ENCODE measurements at places on chromosomes 11 and 22.

DNA sequence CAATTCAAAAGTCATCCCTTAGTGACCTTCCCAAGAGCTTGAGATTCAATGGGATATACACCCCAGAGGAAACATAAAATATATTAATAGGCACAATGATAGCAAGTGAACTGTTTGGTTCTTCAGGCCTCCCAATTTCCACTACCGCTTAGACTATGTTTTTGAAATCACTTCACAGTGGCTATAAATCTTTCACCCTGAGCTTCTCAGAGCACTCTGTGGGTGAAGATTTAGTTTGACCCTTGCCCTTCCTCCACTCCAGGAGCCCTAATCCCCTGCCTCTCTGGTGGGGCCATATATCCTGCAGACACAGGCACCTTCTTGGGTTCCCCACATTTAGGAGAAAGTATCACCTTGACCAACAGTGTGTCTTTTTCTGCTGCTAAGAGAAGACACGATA is 186.9 kb upstream of the PITPNB start:
- no peak for DNase-seq

DNA sequence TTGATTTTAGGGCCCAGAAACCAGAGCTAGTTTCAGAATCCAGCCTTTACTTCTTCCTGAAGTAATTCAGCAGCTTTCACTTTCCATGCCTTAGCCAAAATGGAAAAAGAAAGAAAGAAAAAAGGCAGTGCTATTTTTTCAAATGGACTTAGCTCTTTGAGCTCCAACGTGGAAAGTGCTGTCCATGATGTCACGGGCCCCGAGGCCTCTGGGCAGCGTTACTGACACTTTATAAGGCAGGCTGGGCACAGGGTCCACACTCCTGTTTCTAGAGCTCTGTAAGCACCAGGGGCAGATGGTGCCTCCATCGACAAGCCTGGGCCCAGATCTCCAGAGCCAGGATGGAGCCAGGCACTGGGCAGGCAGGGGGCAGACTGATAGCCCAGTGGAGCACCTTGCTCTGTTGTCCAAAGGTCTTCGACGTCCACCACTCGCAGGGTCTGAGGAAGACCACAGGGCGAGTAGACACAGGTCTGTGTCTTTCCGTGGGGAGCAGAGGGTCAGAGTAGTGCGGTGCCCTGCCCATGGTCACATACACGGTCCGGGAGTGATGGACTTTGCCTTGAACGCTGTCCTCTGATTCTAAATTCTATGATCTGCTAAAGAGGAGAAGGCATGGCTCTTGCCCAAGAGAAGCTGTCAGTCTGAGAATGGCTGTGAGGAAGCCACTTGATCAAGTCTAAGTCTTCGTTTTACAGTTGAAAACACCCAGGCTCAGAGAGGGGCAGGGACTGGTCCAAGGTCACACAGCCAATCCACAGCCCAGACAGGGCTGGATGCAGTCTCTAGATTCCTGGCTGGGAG is 22.0 kb upstream of the WNT11 start:
- DNase-seq, result no peak

- DNase-seq, result no peak
Observed at GRCh38 chr11:69174841-69175240, 19.1 kb downstream of the SMIM38 start.

DNA sequence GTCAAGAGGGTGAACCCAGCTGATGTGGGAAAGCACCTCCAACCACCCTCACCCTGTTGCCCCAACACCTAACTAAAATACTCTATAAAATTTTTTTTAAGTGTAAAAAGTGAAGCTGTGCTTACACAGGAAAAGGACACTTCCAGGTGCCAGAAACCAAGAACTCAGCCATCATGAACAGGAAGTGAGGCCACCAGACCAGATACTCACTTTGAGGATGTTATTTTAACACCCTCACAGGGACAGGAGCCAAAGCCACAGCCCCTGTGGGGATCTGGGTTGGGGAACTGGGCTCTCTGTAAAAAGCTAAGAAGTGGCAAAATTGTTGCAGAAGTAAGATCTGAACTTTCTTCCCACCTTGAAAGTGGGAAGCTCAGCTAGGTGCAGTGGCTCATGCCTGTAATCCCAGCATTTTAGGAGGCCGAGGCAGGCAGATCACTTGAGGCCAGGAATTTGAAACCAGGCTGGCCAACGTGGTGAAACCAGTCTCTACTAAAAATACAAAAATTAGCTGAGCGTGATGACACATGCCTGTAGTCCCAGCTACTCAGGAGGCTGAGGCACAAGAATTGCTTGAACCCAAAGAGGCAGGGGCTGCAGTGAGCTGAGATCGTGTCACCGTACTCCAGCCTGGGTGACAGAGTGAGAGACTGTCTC is 3.8 kb downstream of the RSPH14 start:
- peak; percentile 49 for DNase-seq

DNA sequence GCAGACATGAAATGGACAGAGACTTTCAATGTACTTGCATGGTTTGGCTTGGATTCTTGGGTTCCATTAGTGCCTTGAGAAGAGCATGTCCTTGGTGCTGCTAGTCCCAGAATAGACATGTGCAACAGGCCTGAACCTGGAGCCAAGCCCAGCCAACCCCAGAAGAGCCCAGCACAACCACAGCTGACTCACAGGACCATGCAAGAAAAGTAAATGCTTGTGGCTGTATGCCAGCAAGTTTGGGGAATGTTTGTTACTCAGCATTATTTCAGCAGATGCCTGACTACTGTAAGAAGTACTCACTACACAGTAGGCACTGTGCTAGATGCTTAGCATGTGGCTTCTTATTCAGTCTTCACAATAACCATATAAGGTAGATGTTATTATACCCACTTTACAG is 39.2 kb upstream of the HMGXB4 start:
- no peak for DNase-seq

All from activated T-helper 1 cell treated with anti-CD3 and anti-CD28 coated beads, Interleukin-12 subunit alpha, Interleukin-12 subunit beta, Interleukin-2, Interleukin-4 antibody, amounts not matched to agents 30 ng/mL and 10 ng/mL and 1 ng/mL, durations not matched to agents 14 hours and 24 hours and 36 hours (primary cell).